ENCODE measurements at places on chromosomes 2 and 18.
A peak's percentile ranks its signal among the peaks of the same experiment; 100 is the strongest.

DNA sequence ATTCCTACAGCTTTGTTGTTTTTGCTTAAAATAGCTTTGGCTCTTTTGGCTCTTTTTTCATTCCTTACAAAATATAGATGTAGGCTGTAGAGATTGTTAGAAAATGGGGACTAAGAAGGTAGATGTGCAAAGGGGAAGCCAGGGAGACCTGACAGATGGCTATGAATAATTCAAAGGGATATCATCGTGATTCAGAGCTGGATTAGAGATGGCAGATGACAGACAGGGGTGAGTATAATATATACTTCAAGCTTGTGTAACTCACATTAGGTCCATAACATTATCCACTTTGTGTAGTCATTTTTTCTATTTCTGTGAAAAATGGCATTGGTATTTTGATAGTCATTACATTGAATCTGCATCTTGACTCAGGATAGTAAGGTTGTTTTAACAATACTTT lies 422.9 kb upstream of the ST6GAL2 start:
- DNase-seq: no peak

DNA sequence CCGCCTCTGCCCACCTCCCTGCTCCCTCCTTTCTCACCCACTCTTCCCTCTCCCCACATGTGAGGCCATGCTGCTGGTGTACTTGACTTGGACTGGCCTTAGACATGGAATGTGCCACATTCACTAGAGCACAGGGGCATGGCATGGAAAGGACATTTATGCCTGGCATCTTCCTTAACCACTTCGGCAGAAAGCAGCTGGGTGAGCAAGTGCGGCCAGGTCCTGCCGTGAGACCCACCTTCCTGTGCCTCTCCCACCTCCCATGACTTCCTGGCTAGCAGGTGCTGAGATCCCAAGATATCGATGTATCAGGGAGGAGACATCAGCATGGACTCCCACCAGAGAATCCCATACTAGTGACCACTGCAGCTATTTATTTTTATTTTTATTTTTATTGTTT lies 13.0 kb downstream of the GPR55 start:
- DNase-seq: no peak

DNA sequence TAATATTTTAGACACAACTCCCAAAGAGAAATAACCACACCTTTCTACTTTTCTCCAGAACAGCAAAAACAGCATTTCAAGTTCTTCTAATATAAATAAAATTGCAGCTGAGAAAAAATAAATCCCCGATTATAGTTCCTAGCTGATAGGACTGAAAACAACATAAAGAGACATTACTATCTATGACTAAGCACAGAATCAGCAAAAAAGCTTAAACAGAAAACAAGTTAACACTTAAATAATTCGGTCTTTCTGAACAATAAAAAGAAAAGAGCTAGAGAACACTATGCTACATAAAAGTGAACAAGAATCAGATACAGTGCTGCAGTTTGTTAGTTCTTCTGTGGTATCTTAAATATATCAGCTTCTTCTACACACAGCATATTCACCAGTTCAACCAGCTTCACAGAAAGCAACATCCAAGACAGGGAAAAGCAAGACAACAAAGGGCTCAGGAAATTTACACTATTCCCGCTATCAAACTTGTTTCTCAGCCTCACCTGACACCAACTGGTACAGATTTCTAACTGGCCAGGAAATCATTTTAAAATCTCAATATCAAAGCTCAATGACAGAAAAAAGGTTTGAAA lies 28.6 kb downstream of the FEZ2 start:
- DNase-seq: no peak

GRCh38 chr2:72159211-72159993 lies 11.7 kb upstream of the CYP26B1 start:
- no peak for DNase-seq

GRCh38 chr2:151379169-151379568 lies 21.8 kb downstream of the TNFAIP6 start:
- DNase-seq: no peak

DNA sequence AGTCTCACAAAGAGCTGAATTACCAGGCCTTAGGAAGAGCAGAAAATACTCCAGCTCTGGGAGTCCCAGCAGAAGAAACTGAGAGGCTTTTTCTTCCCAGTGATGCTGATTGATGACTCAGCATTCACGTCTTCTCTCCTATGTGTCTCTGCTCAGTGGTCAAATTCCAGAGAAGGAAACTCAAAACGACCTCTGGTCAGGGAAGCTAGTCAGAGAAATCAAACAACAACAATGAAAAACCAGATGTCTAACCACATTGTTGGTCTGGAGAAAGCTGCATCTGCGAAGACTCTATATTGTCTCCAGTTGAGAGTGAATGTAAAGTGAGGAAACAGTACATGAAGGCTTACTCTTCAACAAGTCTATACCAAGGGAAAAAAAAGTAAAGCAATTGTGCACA lies 28.6 kb upstream of the CERS6 start:
- peak; percentile 45 for DNase-seq

GRCh38 chr2:38245114-38245641 lies 131.9 kb downstream of the ATL2 start:
- DNase-seq: no peak

DNA sequence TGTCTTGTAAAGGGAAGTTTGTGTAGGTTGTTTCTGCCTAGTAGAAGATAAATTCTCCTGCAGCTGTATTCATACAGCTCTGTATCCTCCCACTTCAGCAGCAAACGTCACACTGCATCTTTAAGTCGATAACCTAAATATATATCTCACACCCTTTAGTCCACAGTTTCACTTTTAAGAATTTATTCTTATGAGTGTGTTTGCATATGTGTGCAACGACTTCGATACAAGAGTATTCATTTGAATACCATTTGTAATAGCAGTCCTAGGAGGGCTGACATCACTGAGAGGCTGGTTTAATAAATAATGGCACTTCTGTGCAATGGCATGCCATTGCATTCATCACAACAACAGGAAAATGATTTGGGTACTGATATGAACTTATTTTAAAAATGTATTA lies 63.8 kb upstream of the MSH6 start:
- DNase-seq: no peak

DNA sequence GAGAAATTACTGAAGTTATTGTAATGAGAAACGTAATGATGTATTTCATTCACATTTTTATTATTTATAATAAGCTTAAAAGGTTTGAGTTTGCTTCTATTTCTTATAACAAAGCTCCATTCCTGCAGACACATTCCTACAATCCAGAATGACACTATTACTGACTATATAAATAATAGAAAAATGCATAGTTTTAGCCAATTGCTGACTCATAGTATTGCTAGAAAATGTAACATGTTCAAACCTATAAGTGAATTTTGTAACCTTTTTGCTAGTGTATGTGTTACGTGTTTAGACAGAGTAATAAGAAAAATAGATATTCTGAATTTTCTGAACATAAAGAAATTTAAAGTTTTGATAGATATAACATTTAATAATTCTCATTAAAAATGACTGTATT lies 9.3 kb upstream of the VWC2L start:
- DNase-seq: no peak

DNA sequence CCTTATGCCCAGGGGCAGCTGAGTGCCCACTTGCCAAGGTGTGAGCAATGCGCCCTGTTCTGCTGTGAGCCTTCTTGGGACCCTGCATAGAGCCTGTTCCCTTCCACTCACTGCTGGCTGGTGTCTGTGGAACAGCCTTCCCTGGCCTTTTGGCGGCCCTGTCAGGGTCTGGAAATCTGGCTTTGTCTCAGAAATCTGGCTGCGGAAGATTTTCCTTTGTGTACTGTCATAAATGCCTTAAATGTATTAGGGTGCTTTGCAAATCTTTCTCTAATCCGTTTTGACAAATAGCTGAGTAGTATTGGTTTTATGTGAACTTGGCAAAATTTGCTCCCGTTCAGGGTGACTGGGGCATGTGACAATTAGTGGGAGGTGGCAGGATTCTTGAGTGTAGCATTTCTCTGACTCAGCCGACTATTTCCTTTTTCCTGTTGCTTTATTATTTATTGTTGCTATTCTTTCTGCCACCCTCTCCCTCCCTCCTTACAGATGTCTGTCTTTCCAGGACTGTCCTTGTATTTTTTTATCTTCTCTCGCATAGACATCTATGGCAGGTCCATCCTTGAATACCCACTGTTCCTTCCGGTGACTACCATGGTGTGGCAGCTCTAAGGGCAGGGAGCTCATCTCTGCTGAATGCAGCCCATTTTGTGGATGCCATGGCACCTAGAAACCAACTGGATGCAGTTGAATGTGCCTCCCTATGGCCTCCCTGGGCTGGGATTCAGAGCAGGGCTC lies 41.8 kb downstream of the LDLRAD4 start:
- DNase-seq: no peak

- DNase-seq: no peak
Observed at GRCh38 chr2:19351899-19352697, 6.3 kb downstream of the OSR1 start.

DNA sequence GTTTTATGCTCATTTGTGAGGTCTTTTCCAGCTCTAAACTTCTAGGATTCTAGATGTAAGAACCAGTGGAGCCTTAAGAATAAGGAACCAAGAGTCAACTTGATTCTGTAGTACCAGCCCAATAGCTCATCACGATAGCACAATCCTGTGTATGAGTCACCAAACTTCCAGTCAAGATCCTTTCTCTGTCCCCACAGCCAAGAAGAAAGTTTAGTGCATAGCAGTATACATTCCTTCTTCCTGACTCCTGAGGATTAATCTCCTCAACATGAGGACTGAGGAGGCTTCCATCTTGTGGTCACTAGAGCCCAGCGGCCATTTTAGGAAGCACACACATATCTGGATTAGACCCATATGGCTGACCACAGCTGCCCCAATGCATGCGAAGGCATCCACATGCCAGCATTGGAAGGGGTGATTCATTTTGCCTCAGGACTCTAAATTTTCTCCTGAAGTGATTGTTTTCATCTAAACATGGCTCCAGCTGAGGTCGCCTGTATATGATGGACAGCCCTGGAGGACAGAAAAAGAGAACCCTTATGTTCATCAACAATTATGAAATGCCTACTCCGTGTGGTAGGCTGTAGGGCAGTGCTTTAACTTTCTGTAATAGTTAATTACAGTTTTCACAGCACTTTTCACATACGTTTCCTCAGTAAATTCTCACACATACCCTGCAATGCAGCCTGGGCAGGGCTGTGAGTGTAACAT lies 53.5 kb downstream of the RASGRP3 start:
- DNase-seq: peak; percentile 94

DNA sequence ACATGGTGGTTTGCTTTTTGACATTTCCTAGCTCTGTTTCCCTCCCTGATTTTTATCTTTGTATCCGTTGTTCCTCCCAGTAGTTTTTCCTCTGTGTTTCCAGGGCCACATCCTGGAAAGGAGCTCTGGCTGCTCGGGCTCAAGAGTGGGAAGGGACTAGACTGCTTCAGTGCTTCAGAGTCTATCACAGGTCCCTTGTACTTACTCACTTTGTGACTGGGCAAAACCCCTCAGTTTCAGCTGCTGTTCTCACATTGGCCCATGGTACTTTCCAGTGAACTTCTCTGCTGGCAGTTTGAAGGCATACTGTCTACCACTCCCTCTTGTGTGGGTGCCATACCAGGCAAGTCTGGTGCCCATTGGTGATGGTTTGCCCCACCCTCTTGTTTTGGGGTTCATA lies 7.5 kb upstream of the STAMBP start:
- DNase-seq: no peak

GRCh38 chr2:30997979-30998378 lies 140.3 kb downstream of the GALNT14 start:
- no peak for DNase-seq

GRCh38 chr2:40363631-40364030 lies 88.3 kb downstream of the SLC8A1 start:
- DNase-seq: no peak

DNA sequence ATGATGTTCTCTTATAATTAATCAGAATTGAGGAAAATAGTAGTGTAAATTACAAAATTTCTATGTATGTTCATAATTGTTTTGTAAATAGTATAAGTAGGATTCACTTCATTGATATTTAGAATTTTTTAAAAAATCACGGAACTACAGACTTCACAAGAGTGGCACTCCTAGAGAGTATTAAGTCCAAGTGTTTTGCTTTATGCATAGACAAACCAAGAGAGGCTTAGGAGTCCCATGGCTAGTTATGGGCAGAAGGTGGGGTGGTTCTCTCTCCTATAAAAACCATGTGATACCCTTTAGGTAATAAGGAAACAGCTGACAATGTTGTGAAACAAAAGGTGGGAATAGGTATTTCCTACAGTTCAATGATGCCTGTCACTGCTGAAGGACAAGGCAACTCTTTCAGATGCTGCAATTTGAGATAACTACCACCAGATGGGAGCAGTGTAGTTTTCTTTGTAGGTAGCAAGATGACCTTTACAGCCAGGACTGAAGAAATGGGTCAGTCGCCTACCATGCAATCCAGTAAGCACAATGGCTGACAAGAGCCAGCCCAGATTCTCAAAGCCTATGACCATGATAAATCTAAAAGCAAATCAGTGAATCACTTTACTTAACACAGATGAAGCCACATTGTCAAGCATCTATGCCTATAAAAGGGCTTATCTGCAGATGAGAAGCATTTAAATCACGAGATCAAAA lies 83.9 kb downstream of the AAK1 start:
- DNase-seq: no peak

GRCh38 chr2:219428469-219428868 lies 6.2 kb upstream of the SPEG start:
- DNase-seq: no peak

- DNase-seq: no peak
Observed at GRCh38 chr18:13465476-13465875, 246.9 kb downstream of the LDLRAD4 start.

DNA sequence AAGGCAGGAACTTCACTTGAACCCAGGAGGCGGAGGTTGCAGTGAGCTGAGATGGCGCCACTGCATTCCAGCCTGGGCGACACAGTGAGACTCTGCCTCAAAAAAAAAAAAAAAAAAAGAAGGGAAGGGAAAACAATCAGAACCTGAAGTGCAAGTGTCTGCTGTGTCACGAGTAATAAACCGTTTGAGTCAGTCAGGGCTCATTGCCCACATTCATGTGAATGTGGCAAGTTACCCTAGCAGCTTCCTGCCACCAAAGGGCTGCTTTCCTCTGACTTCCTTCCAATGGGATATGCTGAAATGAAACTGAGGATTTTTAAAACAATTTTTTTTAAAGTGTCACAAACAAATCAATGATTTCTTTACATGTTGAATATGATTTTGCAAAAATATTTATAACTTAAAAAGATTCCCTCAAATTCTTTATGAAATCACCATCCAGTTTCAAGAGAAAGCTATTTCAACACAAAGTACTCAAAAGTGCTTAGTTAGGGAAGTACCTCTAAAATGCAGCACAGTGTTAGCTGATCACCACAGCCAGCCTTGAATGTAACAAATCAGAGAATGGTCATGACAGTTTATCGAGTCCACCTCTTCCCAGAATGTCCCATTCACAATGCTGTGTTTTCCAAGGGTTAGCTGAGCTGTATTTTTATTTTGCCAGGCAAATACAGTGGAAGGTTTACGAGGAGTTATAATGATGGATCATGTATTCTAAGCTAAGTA lies 36.4 kb downstream of the WDSUB1 start:
- DNase-seq: peak; percentile 81

GRCh38 chr2:183490914-183491313 lies 366.7 kb downstream of the NUP35 start:
- DNase-seq: no peak
